Stimulated activated CD4-positive, alpha-beta T cell treated with anti-CD3 and anti-CD28 coated beads, Interleukin-4, amount 100 ng/mL, for 48 hours (primary cell): ENCODE measurements at places on chromosomes 16 and 17.

GRCh38 chr16:84976644-84977400, 34.5 kb downstream of the ZDHHC7 start:
- no peak for DNase-seq

- DNase-seq, result no peak
Observed at GRCh38 chr16:12747827-12748226, 55.9 kb downstream of the CPPED1 start.

DNA sequence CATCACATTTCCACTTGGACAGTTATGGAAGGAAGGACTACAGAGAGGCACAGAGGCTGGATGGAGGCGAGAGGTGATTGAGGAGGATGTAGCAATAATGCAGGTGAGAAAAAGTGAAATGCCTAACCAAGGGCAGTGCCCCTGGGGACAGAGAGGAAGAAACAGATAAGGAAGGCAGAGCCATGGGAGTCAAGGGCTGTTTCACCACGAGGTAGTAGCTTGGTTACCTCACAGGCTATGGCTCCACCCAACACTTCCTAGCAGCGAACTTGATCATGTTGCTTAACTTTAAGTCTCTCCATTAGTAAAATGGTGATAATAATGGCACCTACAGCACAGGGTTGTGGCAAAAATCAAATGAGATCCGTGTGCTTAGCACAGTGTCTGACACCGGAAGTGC, 83.9 kb downstream of the YPEL2 start:
- DNase-seq, result no peak

GRCh38 chr16:73113336-73113735, 65.4 kb upstream of the ZFHX3 start:
- DNase-seq, result no peak

- DNase-seq, result no peak
Observed at GRCh38 chr17:33072421-33073161, 80.9 kb downstream of the SPACA3 start.

GRCh38 chr16:80691111-80691741, 113.2 kb downstream of the CDYL2 start:
- DNase-seq, result no peak
